ENCODE measurements at places on chromosomes 3 and 15. TPM values are rescaled to one million over a fixed set of nuclear protein-coding genes. Genes with fewer than 3 reads are reported as not detected.

Gene ITIH4
- total RNA-seq = 0.19 TPM

Gene KLHL40
- not detected for total RNA-seq

Gene ANKRD63
- total RNA-seq = not detected

Gene FBLN2
- 16.5 TPM for total RNA-seq

Gene PLSCR5
- not detected for total RNA-seq

Gene CLDN18
- total RNA-seq = not detected

Gene IL12A
- 0.68 TPM for total RNA-seq

Gene PSMD6
- total RNA-seq = 90.2 TPM

Gene PFKFB4
- total RNA-seq = 2.0 TPM

Data from dermis blood vessel endothelial cell (primary cell).